SK-N-SH treated with all-trans-retinoic acid at 6 μM for 48 hours (cell line): ENCODE measurements at places on chromosomes 5 and 9.

DNA sequence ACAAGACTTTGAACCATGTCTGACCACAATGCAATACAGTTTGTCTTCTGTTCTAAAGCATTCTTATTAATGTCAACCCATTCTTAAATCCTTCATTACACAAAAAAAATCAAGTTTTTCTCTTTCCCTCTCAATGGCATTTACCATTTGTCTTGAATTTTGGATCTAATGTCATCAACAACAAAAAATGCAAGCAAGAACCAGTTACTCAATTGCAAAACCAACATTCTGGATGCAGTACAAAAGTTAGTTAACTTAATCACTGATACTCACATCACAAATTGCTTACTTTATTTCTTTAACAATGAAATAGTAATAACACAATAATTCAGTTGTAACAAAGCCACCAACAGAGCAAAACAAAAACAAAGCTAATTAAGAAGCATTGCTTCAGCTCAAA, 6.0 kb downstream of the C9orf40 start:
- no peak for ATAC-seq

GRCh38 chr9:135134268-135135022, 47.0 kb downstream of the OLFM1 start:
- no peak for ATAC-seq

DNA sequence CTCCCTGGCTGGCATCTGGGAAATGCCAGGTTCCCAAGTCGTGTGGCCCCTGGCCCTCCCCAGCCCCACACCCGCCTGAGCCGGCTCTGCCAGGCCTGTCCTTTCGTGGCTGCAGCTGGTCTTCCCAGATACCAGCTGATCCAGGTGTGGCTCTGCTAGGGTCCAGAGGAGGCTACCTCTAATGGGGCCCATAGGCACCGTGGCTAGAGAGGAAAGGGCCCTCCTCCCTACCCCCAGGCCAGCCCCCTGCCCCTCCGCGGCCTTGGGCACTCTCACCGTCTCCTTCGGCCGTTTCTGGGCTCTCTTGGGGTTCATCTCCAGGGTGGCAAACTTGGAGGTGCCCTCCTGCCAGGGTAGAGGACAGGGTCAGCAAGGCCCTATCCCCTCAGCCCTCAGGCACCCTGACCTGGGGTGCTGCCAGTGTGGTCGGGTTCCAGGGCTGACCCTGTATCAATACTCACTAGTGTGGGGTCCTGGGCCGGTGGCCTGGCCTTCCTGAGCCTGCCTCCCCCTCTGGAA, 17.0 kb downstream of the RALGDS start:
- no peak for ATAC-seq

- ATAC-seq = no peak
Observed at GRCh38 chr5:149870697-149871096, 73.9 kb downstream of the PDE6A start.

DNA sequence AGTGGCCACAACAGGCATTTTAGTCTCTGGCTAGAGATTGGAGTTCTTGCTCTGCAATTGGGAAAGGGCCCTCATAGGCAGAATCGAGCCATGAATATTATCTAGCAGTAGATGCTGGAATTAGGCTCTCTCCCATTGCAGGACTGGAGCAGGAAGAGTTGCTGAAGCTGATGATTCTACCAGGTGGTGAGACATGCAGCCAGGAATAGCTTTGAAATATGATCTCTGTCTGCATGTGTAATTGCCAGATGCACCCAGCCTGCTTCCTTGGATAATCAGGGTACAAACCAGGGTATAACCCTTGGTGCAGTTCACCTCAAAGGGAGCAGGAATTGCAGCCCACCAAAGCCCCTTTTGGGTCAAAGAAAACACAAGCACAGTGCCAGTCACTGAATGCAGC, 211.4 kb upstream of the FTMT start:
- ATAC-seq = no peak

GRCh38 chr5:138543730-138544104, 681 bp upstream of the ETF1 start:
- ATAC-seq = peak; percentile 81

DNA sequence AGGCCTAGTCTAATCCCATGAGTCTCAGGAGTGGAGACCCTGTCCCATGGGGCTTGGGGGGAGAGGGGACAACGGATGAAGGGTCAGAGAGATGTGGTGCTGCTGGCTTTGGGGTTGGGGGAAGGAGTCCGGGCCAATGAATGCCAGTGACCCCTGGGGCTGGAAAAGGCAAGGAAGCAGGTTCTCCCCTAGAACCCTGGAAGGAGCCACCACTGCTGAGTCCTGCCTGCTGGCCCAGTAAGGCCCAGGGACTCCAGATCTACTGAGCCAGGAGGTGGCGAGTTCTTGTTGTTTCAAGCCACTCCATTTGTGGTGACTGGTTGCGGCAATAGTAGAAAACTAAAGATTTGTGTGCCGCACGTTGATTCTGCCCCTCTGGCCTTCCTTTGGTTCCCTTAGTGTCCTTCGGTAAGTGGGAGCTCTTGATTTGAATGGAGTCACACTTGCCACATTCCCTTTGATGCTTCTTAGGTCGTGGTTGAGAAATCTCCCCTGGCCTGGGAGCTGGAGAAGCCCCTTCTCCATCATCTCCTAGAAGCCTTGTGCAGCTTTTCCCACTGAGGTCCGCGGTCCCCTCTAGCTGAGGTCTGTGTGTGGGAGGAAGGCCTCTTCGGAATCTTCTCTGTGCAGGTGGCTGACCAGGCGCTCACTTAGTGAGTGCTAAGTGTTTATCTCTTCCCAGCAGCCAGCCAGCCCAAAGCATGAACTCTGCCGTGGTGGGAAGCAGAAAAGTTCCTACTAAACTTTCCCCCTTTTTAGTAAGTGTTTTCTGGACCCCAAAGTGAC, 9.0 kb downstream of the FCN1 start:
- no peak for ATAC-seq

GRCh38 chr5:59790376-59790775, 103.2 kb downstream of the PDE4D start:
- no peak for ATAC-seq

DNA sequence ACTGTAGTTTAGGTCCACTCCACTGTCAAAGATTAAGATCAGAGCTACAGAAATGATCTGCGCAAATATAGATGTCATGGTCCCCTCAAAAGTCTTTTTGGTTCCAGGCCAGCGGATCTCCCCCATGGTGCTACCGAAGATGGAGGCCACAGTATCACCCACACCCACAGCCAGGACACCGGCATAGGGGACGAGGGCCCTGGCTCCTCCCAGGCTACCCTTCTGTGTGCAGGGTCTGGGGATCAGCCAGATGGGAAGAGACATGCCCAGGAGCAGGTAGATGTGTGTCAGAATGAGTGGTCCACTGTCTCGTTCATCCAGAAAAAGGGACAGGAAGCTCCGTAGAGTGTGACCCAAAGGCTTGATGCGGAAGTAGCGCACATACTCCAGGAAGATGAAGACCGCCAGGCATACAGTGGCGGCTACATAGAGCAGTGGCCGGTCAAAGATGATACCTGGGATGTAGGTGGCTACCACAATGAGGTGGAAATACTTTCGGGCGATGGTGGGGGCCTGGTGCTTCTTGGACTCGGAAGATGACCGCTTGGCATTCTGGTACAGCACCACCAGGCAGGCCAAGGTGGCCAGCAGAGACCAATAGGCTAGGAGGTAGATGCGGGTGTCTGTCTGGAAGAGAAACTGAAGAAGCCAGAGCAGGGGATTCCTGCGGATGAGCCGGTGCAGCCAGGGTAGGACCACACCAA, 1.5 kb downstream of the DOLK start:
- no peak for ATAC-seq

- no peak for ATAC-seq
Observed at GRCh38 chr9:6844267-6844666, 86.5 kb downstream of the KDM4C start.

DNA sequence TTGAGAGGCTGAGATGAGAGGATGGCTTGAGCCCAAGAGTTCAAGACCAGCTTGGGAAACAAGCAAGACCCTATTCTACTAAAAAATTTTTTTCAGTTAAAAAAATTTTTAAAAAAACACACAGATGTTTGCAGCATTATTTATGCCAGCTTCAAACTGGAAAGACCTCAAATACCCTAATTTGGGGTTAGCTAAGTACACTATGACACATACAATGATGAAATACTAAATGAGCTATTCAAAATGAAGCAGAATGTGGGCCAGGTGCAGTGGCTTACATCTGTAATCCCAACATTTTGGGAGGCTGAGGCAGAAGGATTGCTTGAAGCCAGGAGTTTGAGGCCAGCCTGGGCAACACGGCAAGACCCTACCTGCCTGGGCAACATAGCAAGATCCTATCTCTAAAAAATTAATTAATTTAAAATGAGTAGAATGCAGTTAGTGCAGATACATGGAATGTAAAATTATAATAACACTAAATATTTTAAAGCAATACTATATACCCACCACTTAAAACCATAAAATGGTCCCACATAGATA, 44.9 kb downstream of the LHFPL2 start:
- no peak for ATAC-seq

DNA sequence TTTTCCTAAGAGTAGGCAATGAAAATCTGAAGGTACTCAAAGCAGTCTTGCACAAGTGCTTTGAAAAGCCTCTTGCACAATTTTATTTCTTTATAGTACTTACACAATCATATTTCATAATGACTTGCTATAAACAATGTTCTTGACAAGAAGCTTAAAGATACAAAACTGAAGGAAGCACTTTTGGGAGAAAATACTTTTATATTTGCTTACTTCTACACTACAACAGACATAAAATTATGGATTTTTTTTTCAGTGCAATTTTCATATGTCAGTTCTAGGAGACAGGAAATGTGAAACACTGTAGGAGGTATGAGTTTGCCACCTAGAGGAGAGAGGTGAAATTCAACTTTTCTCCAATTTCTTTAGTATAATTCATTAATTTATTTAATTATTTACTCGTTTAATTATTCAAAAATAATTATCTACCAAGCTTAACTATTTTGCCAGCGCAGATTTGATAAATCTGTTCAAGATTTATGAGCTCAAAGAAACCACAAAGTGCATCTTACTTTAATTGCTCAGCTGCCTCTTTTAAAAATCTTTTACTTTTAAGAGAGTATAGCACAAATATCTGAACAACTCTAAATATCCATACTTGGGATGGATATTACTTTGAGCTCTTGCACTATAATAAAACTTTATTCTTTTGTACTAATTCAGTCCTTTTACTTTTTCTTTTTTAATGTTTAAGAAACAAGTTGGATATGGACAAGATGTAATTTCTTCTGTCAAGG, 29.0 kb upstream of the CDKN2B start:
- peak; percentile 51; the same call in 1 of the 3 replicates for ATAC-seq

GRCh38 chr5:2276101-2276500, 393.4 kb upstream of the IRX4 start:
- no peak for ATAC-seq

GRCh38 chr5:16485656-16486055, 20.1 kb upstream of the ZNF622 start:
- ATAC-seq = no peak

DNA sequence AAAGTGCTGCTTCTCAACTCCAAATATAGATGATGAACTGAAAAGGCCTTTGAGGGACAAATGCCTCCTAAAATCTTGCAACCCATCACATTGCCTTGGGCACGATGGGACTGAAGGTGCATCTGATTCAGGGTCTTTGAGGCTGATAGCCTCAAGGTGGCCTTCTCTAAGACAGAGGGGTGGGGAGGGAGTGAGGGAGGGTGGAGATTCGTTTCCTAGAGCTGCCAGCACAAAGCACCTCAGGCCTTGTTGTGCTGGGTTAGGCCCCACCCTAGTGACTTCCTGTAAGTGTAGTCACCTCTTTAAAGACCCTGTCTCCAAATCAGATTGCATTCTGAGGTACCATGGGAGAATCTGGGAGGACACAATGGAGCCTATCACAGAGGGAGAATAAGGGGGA, 57.1 kb downstream of the BARX1 start:
- no peak for ATAC-seq

DNA sequence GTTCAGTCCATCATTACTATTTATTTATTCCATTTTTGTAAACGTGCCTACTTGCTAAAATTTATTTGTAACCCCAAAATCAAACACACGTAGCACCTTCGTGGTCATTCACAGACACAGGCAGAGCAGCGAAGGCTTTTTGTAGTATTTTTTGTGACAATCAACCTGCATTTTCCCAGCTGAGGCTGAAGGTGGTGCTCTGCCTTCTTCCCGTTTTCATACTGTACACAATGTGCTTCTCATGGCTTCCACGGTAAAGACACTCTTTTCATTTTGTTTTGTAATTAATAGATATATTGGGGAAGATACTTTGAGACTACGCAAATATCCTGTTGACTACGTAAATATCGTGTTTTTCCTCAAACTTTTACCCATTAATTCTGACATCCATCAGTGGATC, 19.4 kb downstream of the DAP start:
- ATAC-seq = no peak

GRCh38 chr5:181265092-181265671, 4.2 kb upstream of the TRIM52 start:
- ATAC-seq = no peak

DNA sequence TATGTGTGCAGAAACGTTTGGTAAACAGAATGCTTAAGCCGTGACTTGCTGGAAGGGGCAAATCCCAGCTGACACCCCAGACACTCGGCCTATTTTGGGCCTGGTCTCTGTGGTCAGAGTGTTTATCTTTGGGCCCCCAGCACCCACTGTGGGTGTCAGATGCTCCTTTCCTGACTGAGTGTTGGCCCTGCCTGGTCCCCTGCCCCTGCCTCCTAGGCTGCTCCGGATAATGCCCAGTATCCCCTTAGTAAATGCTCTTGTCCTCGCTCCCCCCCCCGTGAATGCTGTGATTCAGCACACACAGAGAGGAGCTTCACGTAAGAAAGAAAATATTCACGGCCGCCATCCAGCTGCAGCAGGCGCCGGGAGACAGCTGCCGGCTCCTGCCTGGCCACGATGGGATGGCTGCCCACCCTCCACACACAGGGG, 11.3 kb upstream of the ANGPTL2 start:
- peak; percentile 53 for ATAC-seq

- ATAC-seq = no peak
Observed at GRCh38 chr9:97755618-97756267, 58.6 kb upstream of the XPA start.
